ENCODE measurements at places on chromosomes 1 and 21.

DNA sequence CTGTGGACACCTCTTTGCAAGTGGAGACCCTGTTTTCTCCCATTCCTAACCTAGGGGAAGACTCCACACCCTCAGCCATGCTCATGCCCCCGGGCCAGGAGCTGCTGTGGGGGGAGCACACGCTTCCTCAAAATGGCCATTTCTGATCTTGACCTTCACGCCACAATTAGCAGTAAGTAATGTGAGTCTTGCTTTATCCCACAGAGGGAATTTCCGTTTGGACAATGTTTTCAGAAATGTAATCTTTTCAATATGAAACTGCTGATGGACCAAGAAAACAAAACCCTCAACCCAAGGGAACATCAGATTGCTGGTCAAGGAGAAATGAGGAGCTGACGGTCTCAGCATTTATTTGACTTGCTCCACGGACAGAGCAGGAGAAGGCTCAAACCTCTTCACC, 8.3 kb upstream of the KCNE1 start:
- no peak for DNase-seq

DNA sequence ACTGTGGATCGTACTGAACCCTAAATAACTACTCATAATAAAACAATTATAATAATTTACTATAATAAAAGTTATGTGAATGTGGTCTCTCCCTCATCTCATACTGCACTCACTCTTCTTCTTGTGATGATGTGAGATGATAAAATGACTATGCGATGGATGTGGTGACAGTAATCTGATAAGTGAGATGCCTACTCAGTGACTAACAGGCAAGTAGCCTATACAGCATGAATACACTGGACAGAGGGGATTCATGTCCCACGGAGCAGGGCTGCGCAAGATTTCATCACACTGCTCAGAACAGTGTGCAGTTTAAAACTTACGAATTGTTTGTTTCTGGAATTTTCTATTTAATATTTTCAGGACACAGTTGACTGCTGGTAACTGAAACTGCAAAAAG, 304.0 kb downstream of the DUSP10 start:
- DNase-seq = no peak

DNA sequence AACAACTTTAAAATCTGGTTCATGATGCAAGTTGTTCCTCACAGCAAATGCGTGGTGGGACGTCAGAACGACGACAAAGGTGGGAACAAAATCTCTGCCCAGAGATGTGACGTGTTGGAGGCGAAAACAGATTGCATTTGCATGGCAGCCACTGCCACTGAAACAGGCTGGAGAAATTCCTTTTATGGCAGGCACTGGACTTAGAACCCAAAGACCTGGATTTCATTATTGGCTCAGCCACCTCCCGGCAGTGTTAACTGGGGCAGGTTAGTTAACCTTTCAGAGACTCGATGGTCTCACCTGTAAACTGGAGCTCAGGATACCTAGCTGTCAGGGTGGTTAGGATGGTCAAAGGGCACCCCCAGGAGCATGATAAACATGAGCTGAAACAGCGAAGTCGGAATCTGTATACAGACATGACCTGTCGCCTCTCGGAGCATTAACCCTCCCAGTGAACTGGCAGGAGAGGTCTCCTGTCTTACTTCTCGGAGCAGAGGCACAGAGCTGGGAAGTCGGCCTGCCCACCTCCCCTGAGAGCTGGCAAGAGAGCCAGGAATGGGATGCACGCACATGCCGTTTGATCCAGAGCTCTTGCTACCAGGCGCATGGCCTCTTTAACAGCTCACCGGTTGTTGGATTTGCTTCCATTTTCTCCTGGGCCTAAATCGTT, 59.2 kb upstream of the TARBP1 start:
- DNase-seq = no peak

DNA sequence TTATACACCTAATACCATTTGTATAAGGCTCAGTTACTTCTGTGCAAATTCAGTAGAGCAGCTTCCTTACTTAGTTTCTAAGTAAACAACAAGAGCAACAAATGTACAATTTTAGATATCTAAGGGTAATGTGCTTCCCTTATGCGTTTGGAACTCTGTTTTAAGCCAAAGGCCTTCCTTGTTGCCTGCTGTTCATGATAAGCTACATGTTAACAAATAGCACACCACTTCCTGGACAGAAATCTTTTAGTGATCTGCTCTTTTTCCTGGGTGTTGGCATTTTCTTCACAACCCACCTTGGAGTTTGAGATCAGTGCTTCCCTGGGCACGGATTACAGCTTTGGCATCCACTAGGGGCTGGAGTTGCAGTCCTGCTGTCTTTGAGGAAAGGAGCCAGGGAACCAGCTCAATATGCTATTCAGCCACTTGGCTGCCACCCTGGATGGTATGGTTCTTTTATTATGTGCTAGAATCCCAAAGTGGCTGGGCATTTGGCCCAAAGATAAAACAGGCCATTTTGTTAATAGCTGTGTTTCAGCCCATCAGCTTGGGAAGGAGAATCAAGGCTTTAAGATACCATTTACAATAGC, 55.6 kb upstream of the ADAR start:
- no peak for DNase-seq

GRCh38 chr21:43733529-43734071, 14.7 kb downstream of the PDXK start:
- peak; percentile 52 for DNase-seq

- no peak for DNase-seq
Observed at GRCh38 chr1:901108-901859, 22.4 kb upstream of the SAMD11 start.

DNA sequence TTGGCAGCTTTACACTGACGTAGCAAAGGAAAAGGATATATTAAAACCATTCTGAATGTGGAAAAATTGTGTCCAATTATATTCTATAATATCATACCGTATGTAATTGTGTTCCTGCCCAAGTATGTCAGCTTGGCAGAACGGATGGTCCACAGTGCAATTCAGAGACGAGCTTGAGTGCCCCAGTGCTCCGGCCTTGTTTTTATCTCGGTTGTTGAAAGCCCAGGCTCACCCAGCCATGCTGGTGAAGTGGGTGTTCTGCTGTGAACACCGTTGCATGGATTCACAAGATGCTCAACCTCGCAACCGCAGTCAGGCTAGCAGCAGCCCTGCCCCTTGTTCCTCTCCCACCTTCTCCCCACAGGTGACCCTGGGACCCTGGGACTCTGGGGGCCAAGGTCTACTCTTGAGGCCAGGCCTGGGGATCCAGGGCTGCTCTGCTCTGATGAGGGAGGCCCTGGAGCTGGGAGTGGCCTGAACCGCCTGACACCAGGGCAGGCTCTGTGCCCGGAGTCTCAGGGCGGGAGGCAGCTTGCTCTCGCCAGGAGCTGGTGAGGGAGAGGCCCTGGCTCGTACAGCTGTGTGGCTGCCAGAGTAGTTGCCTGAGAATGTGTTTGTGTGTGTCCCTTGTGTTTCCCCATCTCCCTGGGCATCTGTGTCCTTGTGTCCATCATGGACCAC, 11.2 kb downstream of the PTPRF start:
- no peak for DNase-seq

DNA sequence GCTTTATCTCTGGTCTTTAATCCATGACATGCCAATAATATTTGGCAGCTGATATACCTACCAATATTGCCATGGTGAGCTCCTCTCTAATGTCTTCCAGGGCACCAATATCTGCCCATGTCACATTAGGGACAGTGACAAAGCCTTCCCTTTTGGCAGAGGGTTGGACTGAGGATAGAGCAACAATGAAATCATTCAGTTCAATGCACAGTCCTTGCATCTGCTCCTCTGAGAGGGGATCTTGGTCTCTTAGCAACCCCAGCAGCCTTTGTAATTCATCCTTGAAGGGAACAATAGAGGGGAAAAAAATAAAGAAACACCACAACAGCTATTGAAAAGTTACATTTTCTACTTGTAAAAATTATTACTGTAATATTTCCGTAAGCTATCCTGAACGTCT, 42.3 kb downstream of the NVL start:
- no peak for DNase-seq
